Activated CD4-positive, alpha-beta T cell treated with anti-CD3 and anti-CD28 coated beads, Interleukin-2, amount 50 U/mL, for 48 hours (primary cell): ENCODE measurements at places on chromosomes 4 and X.

DNA sequence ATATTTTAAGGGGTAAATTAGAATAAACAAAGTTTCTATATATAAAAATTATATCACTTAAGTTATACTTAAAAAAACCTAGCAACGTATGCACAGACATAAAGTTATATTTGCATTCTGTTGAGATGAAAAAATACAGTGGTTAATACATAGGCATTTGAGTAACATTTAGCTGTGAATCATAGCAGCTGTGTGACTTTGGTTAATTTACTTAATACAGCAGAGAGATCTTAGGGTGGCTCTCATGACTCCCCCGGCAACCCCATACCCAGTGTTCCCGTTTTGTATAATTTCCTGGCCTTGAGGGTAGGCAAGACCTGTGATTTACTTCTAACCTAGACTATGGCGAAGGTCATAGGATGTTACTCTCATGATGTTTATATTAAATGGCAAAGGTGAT, 504.8 kb downstream of the INPP4B start:
- no peak for DNase-seq

DNA sequence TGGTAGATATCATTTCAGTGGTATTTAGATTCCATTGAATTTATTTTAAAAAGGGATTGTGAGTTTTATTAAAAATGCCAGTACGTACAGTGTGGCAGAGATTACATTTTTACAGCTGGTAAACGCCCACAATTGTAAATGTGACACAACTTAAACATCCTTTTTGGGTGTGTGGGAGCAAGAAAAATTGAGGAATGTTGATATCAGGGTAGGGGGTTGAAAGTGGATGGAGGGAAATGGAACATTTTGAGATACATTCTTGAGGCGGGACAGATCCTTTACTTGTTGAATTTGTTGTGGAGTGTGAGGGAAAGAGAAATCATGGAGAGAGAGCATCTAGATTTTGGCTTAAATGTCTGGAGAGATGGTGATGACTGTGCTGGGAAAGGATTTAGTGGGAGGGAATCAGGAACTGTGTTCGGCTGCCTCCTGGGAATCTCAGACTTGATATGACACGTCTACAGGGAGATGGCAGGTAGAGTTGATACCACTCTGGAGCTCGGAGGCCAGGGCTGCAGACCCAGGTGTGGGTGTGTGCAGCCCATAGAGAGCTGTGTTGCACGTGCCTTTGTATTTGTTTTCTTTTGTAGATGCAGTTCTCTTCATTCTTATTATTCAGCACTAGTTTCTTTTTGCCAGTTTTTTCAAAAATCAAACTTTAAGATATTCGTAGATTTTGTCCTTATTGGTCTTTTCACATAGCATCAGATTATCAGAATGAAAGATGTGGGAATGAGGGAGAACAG, 10.8 kb downstream of the TMEM131L start:
- DNase-seq: no peak

DNA sequence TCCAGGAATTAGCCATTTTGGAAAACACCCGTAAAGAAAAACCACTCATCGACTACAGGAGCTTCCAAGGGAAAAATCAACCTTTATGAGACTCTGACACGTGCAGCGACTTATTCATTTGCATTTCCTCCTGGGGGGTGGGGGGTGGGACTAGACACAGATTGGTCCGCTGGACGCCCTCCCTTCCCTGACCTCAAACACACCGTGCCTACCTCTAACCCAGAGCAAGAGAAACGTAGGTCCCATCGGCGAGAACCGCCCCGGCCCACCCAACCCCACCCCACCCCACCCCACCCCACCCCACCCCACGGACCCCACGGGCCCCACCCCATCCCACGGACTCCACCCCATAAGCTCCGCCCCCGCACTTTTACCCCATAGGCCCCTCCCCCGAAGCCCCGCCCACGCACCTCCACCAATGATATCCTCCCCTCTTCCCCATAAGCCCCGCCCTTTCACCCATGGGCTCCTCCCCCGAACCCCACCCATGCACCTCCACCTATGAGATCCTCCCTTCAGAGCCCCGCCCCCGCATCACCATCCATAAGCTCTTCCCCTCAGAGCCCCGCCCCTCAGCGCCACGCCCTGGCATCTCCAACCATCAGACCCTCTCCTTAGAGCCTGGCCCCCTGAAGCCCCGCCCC, 1.1 kb downstream of the GTPBP6 start:
- no peak for DNase-seq

GRCh38 chr4:186765138-186765537, 41.5 kb upstream of the FAT1 start:
- no peak for DNase-seq

GRCh38 chr4:143054971-143055370, 129.7 kb upstream of the USP38 start:
- DNase-seq: no peak

DNA sequence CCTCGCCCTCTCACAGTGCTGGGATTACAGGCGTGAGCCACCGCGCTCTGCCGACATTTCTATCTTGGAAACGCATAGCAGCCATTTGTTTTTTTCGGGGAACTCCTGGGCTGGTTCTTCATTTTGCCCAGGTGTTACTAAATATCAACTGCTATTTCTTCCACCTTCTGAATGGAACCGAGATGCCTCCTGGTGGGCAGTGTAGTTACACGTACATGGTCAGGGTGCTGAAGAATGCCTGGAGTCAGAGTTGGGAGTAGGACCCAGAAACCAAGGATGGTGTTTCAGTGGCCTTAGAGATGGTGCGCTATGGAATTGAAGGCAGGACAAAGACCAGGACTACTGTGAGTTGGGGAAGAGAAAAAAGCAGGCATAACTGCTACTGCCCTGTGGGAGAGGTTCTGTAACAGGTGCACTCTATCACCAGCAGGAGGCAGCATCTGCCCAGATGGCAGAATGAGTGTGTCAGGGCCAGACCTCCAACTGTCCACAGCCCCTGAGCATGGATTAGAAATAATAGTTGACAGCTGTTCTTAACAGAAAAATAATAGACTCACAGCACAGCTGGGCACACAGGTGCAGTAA, 81.7 kb downstream of the ZC4H2 start:
- peak; percentile 28 for DNase-seq

GRCh38 chrX:2559124-2559523, 58.3 kb upstream of the DHRSX start:
- no peak for DNase-seq
